ENCODE measurements at places on chromosomes 12 and 14.

- no peak for DNase-seq
Observed at GRCh38 chr12:52149651-52150241, 42.1 kb downstream of the KRT80 start.

DNA sequence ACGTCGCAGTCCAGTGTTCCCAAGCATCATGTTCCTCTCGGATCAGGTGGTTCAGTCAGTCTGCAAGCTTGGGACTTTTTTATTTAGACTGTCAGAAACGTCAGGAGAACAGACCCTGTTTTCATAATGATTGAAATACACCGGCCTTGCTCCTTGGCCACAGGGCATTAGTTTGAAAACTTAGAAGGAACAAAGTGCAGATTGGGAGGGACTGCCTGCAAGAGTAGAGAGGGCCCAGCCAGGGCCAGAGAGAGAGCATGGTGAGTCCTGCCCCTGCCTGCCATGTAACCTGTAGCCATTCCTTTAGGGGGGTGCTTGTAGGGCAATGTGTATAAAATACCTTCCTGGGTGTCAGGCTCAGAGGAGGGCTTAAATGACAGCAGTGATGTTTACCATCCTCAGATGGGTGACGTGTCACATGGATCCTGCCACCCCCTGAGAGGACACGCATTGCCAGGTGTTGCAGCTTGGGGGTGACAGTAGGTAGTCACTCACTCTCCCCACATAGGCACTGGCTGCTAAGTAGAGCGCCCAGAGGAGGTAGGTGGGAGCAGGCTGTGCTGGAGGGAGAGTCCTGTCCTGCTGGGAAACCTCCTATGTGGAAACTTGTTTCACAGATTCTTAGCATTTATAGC lies 45.7 kb downstream of the MMAB start:
- DNase-seq: no peak

GRCh38 chr12:92558215-92558773 lies 144.5 kb upstream of the PLEKHG7 start:
- DNase-seq: no peak

GRCh38 chr14:97331058-97331457 lies 533.9 kb downstream of the VRK1 start:
- no peak for DNase-seq

DNA sequence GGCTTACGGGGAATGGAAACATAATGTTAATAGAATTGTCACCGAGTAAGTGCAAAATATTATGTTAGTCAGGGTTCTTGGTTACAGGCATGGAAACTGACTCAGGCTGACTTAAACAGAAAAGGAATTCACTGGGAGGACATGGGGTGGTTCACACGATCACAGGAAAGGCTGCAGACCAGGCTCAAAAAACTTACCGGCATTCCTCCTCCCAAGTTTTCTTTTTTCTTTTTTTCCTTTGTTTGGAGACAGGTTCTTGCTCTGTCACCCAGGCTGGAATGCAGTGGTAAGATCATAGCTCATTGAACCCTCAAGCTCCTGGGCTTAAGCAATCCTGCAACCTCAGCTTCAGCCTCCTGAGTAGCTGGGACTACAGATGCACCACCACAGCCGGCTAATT lies 11.9 kb upstream of the UBE2N start:
- DNase-seq: no peak

- no peak for DNase-seq
Observed at GRCh38 chr12:27319409-27319808, 13.2 kb upstream of the BMAL2 start.

- DNase-seq: no peak
Observed at GRCh38 chr14:80080601-80081000, 130.7 kb downstream of the DIO2 start.

- no peak for DNase-seq
Observed at GRCh38 chr14:35829449-35829848, 3.3 kb downstream of the BRMS1L start.

DNA sequence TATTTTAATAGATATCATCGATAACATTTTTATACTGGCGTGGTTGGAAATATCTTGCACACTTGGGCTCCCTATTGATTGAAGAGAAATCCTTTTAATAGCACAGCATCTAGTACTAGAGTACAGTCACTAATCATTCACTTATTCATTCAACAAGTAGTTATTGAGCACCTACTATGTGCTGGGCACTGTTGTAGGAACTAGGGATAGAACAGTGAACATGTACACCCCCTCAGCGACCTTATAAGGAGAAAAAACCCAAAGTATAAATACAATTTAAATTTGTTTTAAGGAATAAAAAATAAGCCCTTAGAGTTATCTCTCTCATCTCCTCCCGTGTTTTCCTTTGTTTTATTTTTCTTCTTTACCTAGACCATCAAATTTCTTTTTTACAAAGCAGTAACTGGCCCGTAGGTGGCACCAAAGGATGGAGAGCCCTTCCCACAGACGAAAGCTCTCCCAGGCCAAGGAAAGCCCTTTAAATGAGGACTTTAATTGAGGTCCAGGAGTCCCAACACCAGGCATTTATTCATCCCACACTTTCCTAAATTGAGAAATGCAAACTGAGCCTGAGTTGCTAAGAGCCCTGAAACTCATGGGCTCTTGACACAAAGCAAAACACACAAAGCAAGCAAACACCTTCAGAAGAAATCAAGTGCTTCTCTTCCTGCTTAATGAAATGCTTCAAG lies 29.0 kb downstream of the PEBP1 start:
- DNase-seq: no peak

DNA sequence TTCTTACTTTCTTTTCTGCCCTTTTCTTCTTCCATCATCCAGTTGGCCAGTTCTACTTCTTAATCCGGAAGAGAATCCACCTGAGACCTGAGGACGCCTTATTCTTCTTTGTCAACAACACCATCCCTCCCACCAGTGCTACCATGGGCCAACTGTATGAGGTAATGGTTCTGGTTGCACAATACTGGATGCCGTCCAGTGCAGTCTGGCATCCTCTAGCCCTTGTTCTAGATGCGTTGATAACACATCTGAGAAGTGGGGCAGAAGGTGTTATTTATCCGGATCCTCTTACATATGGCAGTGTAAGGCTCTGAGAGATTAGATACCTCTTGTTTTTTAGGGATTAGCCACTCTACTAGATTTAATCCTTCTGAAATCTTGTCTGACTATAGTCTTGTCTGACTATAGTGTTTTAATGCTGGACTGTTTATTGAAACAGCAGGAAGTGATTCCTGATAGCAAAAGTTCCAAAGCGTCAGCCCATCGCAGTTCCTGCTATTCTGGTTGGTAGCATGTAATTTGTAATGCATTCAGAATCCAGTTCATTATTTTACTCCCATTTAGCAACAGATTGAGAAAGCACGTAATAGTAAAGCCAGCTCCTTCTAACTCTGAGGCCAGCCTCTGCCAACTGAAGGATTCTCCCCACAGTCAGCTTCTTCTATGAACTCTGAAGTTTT lies 7.9 kb downstream of the GABARAPL1 start:
- no peak for DNase-seq

DNA sequence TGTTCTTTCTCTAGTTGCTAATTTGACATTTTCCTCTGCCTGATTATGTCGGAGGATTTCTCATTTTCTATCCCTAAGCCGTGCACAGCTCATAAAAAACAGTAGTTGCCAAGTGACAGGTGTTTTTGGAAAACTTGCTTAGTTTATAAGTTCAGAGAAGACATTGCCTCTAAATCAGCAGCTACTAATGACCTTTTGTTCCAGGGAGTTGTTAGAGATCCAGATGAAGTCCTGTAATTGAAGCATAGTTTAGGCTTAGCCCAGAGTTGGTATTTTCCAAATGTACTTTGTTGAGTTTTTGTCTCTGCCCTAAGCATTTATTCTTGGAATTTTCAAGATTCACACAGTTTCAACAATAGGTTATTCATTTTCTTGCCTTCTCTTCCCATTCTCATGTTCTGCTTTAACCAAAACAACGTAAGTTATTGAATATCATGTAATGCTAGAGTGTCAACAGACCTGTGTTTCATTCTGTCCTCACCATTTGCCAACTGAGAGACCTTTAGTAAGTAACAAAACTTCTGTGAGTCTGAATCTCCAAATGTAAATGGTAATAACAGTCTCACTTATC lies 110.0 kb upstream of the SLCO1C1 start:
- no peak for DNase-seq

GRCh38 chr12:120343692-120344091 lies 16.1 kb upstream of the PLA2G1B start:
- no peak for DNase-seq

GRCh38 chr14:97719931-97720330 lies 922.7 kb downstream of the VRK1 start:
- DNase-seq: no peak

GRCh38 chr14:73795974-73796373 lies 55.7 kb upstream of the PTGR2 start:
- no peak for DNase-seq

- no peak for DNase-seq
Observed at GRCh38 chr14:78325911-78326310, 155.7 kb downstream of the NRXN3 start.

GRCh38 chr12:128548949-128549348 lies 274.8 kb downstream of the SLC15A4 start:
- no peak for DNase-seq

DNA sequence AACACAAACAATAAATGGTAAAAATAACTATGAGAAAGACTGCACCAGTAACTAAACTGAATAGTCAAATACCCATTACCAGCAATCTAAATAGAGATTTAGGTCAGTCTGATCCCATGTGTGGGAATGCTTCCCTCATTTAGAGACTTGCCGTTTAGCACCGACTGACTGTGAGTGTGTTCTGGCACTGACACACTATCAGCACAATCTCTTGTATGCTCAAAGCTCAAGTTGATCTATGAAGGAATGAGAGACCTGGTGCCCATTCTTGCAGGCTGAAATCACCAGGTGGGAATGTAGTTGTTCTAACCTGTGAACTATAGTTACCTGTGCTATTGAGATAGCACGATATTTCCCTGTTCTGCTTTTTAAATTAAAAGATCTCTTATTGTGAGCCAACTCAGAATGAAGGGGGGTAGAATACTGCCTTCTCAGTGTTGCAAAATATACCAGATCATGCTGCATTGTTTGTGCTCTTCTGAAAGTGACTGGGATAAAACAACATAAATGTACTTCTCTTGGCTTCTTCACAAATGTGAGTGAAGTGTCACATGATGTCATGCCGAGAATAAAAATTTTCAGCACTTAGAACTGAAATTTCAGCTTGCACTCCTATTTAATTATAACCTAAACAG lies 99.6 kb downstream of the LIN7A start:
- DNase-seq: no peak

DNA sequence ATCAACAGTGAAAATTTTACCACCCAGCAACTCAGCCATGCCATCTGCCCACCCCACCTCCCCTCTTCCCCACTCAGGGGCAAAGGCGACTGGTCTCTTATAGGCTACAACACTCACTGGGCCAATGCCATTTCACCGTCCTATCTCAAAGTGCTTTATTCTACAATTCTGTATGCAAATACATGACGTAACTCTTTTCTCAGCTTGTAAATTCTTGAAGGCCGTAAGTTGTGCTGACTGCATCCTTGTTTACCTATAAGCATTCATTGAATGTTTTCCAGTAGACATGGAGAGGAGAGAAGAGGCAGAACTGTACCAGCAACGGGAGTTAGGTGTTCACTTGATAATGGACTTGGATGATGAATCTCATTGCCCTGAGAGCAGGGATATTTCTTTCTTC lies 15.6 kb downstream of the BCL2L14 start:
- no peak for DNase-seq

GRCh38 chr12:48966177-48966895 lies 5.2 kb downstream of the WNT10B start:
- no peak for DNase-seq

GRCh38 chr14:104796687-104797081 lies 1.1 kb upstream of the AKT1 start:
- DNase-seq: no peak

DNA sequence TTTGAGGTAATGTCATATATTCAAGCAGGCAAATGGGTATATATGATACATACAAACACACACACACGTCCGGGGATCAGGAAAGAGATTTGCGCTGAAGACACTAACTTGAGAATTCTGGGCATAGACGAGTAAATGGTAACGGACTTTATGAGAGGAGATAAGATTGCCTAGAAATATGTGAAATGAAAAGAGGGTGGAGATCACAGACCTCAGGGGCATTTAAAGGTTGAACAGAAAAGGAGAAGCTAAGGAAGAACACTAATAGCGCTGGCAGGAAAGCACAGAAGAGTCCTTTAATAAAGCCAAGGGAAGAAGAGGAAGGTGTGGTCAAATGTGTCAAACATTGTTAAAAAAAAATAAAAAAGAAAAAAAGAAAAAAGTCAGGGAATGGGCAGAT lies 13.1 kb downstream of the CRY1 start:
- DNase-seq: no peak

- no peak for DNase-seq
Observed at GRCh38 chr14:29310757-29311156, 544.2 kb downstream of the FOXG1 start.

- DNase-seq: no peak
Observed at GRCh38 chr12:108379823-108380222, 40.7 kb upstream of the CMKLR1 start.

DNA sequence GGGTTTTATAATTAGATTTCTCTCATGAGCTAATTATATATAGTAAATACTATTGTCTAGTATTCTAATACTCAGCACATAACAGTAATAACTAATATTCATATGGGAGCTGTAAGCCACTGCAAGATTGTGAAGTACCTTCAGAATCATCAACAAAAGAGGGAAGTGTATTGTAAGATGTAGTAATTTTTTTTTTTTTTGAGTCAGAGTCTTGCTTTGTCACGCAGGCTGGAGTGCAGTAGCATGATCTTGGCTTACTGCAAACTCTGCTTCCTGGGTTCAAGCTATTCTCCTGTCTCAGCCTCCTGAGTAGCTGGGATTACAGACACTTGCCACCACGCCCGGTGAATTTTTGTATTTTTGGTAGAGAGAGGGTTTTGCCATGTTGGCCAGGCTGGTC lies 3.1 kb downstream of the GPR33 start:
- no peak for DNase-seq

- DNase-seq: no peak
Observed at GRCh38 chr12:126547905-126548304, 1482.7 kb downstream of the AACS start.
